ENCODE measurements at places on chromosomes 11 and 22.

- DNase-seq: no peak
Measured at GRCh38 chr11:69603111-69603836, 37.7 kb upstream of the CCND1 start.

- DNase-seq: no peak
Measured at GRCh38 chr11:94511932-94512781, at the start of gene C11orf97. Gene C11orf97 (plus strand): TSS chr11:94512461. CDS start chr11:94512529, 68 bp downstream.

DNA sequence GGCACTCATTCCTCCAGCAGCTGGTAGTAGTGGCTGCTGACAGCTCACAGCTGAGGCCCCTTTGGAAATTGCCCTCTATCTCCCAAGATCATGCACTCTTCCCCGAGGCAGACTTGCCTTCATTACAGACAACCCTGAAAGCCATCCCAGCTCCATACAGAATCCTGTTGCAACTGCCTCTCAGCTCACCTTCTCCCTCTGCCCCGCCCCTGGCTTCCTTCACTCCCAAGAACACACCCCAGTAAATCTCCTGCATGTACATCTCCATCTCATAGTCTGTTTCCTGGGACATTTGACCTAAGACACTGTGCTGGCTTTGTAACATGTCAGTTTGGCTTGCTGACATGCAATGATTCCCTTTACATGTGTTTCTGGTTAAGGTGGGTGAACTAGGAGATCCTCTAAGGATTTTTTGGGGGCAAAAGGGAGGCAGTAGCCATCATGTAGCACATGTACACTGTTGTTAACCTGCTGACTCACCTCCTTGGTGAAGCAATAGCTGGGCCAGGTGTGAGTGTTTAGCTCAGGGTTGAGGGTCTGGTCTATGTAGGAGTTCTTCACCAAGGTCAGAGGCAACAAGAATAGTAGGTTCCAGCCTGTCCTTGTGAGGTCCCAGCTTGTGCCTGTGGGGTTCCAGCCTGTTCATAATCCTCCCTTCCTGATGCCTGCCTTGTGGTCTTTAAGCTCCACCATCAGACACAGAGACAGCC is 179.6 kb downstream of the CSNK2A3 start:
- DNase-seq: no peak

DNA sequence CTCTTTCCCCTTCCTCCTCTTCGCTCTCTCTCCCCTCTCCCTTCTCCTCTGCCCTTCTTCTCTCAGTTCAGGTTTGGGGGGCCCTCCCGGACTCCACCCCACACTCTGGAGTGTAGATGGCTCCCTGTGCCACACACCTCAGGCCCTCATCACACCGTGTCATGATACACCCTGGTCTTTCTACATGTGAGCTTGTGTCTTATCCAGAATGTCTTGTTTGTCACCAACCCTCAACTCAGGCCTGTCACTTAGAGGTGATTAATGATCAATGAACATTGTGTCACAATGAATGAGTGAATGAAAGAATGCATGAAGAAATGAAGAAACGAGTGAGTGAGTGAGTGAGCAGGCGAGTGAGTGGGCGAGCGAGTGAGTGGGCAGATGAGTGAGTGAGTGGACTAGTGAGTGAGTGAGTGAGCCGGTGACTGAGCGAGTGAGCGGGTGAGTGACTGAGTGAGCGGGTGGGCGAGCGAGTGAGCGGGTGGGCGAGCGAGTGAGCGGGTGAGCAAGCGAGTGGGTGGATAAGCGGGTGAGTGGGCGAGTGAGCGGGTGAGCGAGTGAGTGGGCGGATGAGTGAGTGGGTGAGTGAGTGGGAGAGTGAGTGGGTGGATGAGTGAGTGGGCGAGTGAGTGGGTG is 33.8 kb downstream of the CAPN1 start:
- no peak for DNase-seq

DNA sequence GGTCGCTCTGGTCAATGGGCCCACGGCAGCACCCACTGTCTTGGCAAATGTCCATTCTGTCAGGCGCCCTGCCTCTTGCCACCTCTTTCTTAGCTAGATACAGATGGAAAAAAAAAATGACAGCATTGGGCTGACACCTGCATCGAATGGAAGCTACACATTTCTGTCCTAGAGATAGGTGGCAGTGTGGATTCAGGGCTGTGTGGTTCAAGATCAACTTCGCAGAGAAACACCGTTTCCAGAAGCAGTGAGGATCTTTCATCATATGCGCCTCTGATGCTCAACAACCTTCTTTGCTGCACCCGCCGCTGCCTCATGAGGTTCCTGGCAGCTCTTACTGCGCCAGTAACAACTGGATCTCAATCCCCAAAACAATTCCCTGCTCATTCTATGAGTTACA is 236.3 kb downstream of the KIRREL3 start:
- DNase-seq: no peak

- peak; percentile 81 for DNase-seq
Measured at GRCh38 chr22:46739094-46739870, 1.2 kb upstream of the CERK start.

- DNase-seq: no peak
Measured at GRCh38 chr11:132650969-132651720, 881.2 kb downstream of the OPCML start.

DNA sequence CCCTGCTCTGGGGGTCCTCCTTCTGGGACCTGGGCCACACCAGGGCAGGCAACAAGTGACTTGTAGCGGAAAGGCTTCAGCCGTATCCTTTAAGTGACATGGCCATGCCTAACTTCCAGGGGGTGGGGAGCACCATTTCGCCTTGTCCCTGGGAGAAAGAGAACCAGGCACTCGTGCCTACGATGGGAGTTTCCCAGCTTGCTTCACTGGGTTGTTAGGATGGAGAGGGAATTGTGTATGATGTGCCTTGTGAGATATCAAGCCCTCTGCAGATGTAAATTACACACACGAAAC is 151.4 kb downstream of the CACNA1I start:
- no peak for DNase-seq

DNA sequence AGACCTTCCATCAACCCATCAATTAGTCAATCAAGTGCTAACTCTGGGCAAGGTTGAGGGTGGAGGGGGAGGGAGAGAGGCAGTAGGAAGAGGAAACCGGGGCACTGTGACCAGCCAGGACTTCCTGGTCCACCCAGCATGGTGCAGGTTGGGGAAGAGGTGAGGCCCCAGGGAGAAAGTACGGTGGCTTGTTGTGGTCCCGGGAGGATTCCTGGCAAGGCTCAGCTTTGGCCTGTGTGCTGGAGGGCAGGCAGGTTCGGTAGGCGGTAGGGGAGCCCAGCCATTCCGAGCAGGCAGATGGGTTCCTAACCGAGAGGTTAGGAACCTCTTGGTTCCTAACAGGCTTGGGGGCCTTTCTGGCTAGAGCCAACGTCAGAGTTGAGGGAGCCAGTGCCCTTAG is 10.8 kb downstream of the ST14 start:
- no peak for DNase-seq

- DNase-seq: no peak
Measured at GRCh38 chr11:110185121-110185591, 92.0 kb downstream of the ZC3H12C start.

DNA sequence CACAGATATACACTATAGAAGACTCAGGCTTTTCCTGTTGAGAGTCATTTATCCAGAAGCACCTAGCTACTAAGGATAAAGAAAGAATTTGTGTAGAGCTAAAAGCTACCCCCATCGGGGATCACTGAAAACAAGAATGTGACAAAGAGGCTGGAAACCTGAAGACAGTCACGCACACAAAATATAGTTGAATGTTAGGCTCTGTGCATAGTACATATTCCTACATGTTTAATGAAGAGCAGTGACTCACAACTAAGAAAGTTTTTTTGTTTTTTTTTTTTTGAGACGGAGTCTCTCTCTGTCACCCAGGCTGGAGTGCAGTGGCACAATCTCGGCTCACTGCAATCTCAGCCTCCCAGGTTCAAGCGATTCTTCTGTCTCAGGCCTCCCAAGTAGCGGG is 8.4 kb downstream of the OR10V1 start:
- no peak for DNase-seq

Data from effector CD4-positive, alpha-beta T cell (primary cell).